ENCODE measurements at places on chromosomes 7 and 10. TPM values are rescaled to one million over a fixed set of nuclear protein-coding genes. Genes with fewer than 3 reads are reported as not detected.

DNA sequence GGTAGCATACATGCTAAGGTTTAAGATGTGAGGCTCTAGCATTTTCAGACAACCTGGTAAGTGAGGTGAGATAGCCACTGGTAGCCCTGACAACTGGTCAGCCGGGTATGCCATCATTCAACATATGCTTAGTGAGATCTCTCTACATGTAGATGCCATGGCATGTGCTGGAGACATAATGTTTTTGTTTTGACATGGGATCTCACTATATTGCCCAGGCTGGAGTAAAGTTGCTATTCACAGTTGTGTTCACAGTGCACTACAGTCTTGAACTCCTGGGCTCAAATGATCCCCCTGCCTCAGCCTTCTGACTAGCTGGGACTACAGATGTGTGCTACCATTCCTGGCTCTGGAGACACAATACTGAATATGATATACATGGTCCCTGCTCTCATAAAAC is 437.3 kb downstream of the SORCS1 start:
- no peak for DNase-seq

DNA sequence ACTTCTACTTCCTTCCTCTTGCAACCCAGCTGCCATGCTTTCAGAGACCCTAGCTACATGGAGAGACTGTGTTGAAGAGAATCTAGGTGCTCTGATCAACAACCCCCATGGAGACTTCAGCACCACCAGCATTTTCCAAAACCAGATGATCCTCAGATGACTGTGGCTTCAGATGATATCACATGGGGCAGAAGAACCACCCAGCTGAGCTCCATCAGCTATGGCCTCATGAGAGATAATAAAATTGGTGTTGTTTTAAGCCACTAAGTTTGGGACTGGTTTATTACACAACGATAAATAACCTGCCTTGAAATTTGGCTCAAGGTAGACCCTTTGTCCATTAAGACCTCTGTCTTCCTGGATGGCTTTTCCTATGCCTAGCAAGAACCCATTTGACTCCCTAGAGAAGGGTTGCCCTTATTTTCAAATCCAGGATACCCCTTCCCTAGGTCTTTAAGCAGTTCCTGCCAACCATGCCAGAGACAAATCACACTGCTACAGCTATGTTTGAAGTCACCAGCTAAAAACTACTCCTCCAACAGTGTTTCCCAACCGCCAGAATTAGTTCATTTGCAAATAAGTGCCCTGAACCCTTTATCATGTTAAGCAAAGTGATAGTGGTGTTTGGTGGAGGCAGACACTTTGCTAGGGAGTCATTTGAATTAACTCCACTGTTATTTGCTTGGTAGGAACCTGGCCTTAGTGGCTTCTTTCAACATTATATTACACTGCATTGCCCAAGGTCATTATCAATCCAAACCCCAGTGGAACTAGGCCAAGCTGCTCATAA is 136.9 kb upstream of the PALS2 start:
- DNase-seq, result no peak

DNA sequence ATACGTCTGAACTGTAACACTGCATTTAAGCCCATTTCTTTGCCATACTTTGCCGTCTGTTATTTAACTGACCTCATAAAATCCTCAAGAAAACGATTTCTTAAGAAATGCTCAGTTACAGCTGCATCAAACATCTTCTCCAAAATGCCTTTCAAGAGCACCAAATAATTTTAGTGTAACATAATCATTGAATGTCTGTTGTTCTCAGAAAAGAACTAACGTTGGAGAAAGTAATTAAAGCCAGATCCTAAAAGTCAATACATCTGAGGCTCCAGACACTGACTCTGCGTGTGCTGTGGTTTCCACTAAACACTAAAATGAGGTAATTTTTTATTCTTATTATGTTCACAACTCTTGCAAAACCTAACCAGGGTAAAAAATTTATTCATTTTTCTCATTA is 63.7 kb upstream of the LRRC17 start:
- DNase-seq, result no peak

- DNase-seq, result no peak
Measured at GRCh38 chr7:158284121-158284520, 303.5 kb downstream of the PTPRN2 start.

DNA sequence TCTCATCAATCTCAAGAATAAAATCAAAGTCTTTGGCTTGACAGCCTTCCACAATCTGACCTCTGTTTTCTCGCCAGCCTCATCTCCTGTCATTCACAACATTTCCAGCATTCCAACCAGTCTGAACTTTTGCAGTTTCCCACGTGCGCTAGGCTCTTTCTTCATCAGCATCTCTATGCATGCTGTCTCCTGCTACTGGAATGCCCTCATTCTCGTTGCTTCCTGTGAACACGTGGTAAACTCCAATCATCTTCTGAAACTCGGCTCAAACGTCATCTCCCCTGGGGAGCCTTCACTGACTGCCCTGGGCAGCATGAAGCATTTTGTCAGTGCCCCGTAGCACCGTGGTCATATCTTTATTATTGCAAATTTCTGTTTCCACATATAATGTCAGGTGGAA is 12.2 kb upstream of the RSBN1L start:
- no peak for DNase-seq

DNA sequence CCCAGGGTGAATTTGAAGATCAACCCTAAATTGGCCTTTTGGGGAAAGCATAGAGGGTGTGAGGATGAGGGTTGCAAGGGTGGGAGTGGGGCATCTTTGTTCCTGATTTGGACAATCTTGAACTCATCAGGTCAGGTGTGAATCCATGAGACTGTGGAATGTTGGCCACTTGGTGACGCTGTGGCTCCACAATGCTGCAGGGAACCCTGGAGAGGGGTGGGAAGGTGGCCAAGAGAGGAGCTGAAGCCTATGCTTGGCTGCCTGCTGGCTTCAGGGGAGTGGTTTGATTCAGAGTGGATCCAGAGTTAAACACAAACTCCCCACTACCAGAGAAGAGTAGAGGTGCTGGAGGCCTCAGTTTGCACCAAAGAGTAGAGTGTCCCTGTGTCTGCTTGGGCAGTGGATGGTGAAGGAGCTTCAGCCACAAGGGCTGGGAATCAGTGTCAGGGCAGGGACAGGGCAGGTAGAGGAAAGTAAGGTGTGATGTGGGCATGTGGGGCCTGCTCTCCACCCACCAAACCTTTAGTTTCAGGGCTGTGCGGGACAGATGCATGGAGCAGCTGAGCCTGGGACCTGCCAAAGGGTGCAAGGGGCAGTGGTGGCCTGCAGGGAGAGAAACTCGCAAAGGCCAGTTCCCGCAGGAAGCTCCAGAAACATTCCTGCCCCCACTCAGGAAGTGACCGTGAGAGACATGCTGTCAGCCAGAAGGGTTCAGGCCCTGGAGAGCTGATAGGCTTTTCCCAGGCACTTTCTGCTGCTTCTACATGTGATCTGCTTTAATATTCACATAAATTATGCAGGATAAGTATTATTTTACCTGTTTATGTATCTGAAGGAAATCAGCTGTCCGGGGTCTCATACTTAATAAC is 81.0 kb upstream of the PRSS58 start:
- no peak for DNase-seq

- no peak for DNase-seq
Measured at GRCh38 chr7:133780912-133781311, 346.2 kb upstream of the LRGUK start.

DNA sequence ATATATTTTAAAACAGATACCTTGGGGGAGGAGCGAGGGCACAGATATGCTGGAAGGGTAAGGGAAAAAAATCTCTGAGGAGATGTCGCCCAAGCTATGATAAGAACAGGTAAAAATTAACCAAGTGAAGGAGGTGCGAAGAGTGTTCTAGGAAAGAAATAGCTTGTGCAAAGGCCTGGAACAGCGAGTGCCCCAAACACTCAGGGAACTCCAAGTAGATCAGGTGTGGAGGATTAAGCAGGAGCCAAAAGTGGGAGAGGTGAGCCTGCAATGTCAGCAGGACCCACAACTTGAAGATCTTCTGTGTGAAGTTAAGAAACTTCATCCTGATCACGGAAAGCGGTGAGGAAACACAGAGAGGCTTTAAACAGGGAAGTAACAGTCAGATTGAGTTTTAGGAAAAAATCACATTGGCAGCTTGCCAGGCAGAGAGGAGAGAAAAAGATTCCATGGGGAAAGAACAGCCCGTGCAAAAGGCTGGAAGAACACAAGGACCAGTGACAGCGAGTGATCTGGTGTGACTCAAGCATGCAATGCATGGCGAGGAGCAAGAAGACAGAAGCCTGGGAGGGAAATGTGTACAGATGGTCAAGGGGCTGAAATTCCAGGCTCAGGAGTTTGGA is 30.7 kb downstream of the FGF8 start:
- DNase-seq, result no peak

DNA sequence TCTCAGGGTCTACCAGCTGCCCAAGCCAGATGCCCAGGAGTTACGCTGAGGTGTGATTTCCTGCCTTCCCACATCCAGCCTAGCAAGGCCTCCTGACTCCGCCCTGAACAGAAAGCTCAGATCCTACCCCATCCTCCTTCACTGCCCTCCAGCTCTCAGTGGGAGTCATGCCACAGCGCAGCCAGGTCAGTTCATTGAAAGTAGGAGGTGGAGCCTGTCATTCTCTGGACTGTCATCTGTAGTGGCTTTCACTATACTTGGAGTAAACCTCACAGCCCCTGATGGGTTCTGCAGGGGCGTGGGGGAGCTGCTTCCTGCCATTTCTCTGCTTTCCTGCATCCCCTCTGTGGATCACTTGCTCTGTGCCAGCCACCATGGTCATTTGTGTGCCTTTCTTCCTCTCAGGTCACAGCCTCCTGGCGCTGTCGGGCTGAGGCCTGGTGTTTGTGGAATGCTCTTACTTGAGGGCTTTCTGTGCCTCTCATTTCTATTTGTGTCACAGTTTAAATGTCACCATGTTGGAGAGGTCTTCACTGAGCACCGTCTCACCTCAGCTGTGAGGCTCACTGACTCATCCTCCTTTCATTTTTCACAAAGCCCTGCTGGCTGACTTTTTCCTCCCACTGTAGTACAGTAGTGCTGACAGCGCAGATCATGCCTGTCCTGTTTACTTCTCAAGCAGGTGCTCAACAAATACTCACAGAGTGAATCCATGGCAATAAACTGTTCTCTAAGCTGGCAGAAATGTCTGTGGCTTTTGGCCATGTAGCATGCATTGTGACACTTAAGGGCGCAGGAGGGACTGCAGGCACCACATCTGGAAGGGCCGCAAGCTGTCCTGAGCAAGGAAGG is 61.0 kb upstream of the TMEM248 start:
- no peak for DNase-seq

- DNase-seq, result no peak
Measured at GRCh38 chr10:124436191-124436638, 13.6 kb downstream of the NKX1-2 start.

GRCh38 chr10:70782746-70783680 is 2.2 kb downstream of the TBATA start:
- DNase-seq, result no peak

GRCh38 chr10:102152545-102152890 is 329 bp downstream of the NOLC1 start:
- DNase-seq, result no peak

ZNF438 gene
- 12.4 TPM for total RNA-seq

ZNF775 gene
- 11.6 TPM for total RNA-seq

UCMA gene
- 0.94 TPM for total RNA-seq
